ENCODE measurements at places on chromosomes 6 and 20.

GRCh38 chr6:33897189-33897780, 93.5 kb upstream of the MLN start:
- DNase-seq, result no peak

- no peak for DNase-seq
Measured at GRCh38 chr20:54385746-54386145, 89.6 kb upstream of the DOK5 start.

DNA sequence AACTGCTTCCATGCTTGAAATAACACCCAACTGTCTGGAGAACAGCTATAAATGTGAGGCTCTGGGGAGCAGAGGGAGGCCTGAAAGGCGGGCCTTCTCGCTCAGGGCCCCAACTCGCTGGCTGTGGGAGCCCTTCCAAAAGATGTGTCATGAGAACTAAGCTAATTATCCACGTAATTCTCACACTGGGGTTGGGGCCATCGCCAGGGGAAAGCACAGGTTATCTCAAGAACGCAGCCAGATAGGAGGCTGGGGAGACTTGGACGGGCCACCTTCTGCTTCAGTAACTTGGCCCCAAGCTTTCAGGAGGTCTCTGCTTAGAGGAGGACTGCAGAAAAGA, 1.6 kb downstream of the PXDC1 start:
- DNase-seq, result no peak

DNA sequence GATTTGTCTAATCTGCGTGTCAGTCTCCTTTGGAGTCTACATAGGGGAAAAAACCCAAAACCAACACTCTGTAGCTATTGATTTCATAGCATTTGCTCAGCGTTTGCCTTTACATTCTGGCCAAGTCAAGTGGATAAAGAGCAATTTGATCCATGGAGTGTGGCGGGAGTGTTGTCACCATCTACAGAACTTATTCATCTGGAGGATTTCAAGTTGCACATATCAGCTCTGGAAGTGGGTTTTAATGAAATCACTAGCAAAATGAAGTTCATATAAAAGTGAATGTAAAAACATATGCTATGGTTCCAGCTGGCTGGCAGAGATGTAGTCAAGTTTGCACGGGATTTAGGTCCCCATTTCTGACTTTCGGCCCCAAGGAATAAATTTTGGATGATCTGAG, 219.7 kb upstream of the SUPT3H start:
- no peak for DNase-seq

GRCh38 chr6:168725802-168726201, 284.8 kb downstream of the SMOC2 start:
- no peak for DNase-seq

DNA sequence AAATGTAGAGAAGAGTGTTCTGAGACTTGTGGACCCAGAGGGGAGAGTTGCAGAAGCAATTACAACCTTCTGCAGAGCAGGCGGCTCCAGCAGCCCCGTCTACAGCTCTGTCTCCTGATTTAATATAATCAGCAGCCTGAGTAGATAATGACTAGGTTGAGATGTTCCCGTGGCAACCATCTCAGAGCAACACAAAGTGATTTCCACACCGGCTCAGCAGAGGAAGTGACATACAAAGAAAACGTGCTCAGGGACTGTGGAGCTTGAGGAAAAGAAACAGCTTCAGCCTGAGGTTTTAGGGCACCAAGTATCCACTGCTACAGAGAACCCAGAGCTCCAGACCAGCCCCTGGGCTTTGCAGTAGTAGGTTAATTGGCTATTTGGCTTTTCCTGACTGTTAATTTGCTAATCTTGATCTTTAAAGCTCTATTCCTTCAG, 136.4 kb downstream of the MTFR2 start:
- no peak for DNase-seq

- no peak for DNase-seq
Measured at GRCh38 chr6:127385668-127386430, 42.4 kb upstream of the ECHDC1 start.

- DNase-seq, result no peak
Measured at GRCh38 chr6:134464690-134465411, 146.9 kb upstream of the SGK1 start.

DNA sequence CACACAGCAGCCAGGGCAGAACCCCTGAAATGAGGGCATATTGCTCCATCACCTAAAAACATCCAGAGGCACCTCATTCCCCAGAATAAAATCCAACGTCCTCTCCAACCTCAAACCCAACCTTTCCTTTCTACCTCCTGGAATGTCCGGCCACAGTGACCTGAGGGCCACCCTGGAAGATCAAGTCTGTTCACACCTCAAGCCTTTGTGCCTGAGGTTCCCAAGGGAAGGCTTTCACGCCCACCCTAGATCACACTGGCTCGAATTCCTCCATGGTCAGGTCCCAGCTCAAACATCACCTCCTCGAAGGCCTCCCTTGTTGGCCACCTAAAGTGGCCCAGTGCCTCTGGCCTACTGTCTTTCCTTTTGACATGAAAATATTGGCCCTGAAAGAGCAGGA, 88.9 kb downstream of the ZMYND8 start:
- DNase-seq, result no peak

DNA sequence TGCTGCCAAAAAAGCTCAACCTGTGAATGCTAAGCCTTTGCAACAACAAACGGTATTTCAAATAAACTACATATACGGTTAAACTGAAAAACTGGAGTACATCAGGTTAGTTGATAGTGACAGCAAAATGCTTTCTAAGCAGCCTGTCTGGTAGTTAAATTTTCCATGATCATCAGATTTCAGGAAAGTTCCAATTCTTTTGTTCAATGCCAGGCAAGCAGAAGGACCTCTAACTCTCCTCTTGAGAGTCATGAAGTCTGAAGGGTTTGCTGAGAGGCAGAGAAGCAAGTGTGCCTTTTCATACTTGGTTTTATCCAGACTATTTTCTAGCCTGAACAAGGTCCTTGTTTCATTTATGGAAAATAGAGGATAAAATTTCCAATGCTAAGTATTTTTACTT, 4.5 kb downstream of the FLRT3 start:
- no peak for DNase-seq

GRCh38 chr6:3919130-3919628, 70.0 kb downstream of the FAM50B start:
- DNase-seq, result no peak

- no peak for DNase-seq
Measured at GRCh38 chr6:154653853-154654252, 79.4 kb upstream of the SCAF8 start.

DNA sequence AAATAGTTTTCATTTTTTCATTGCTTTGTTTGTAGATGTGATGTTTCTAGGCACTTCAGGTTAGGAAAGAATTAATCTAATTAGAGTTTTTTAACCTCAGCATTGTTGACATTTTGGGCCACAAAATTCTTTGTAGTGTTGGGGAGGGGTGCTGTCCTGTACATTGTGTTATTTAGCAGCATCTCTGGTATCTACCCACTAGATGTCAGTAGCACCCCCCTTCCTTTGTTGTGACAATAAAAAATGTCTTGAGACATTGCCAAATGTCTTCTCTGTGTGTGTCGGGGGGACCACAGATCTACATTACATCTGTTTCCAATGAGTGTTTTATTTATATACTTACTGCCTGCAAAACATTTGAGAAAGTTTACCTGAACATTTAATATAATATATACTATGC, 45.6 kb downstream of the EYA4 start:
- no peak for DNase-seq

Measured in stimulated activated CD4-positive, alpha-beta T cell treated with anti-CD3 and anti-CD28 coated beads, Interleukin-15, amount 100 ng/mL, for 48 hours (primary cell).